ENCODE measurements at places on chromosomes 1 and 21.
A peak's percentile ranks its signal among the peaks of the same experiment; 100 is the strongest.

DNA sequence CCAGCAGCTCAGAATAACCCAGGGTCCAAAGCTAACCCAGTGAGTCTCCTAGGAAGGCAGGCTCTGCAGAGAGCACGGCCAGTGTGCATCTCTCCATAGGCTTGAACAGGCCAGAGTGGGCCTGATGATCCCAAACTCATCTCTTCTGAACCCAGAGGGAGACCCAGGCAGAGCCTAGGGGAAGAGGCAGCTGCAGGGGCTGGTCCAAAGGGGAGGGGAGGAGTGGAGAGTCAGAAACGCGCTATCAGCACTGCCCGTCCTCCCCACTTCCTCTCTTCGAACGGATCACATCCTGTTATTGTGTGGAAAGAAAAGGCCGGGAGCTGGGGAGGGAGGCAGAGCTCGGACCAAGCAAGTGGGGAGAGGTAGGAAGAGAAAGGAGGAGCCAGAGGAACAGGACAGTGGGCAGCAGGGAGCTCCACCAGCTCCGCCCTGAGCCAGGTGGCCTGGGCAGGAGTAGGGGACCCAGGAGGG is 20.2 kb downstream of the TAL1 start:
- DNase-seq: no peak

DNA sequence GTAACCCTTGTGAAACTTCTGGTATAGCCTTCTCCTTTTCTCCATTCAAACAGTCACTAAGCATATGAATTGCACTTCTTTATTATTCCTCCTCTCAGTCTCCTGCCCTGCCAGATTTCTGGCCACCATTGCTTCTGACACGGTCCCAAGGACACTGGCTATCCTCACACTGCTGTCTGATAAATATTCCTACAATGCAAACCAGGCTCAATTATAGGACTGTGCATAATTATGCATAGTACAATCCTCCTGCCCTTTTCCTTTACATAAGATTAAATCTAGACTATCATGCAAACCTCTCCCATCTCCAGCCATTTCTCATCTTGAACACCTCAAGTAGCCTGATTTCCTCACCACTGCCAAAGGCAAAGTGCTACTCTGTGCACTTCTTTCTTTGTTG is 704.3 kb upstream of the ADAMTS5 start:
- no peak for DNase-seq

- no peak for DNase-seq
These were observed 52.1 kb upstream of the SLC44A3 start for GRCh38 chr1:94768036-94768435.

DNA sequence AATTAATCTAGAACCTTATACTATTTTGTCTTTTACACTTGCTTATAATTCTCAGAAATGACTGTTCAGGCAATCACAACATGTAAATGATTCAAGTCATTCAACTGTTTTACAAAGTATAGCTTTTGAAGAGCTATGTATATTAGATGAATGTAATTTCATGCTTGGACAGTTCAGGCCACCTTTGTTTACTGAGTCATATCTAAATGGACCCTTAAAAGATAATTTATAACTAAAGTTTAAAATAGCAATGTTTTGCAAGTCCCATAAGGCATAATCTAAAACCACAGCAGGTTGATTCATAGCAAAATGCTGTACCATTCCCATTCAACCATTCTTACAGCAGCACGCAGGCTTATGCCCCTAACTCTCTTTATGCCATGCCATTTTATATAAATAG is 64.8 kb downstream of the PIK3R3 start:
- no peak for DNase-seq

DNA sequence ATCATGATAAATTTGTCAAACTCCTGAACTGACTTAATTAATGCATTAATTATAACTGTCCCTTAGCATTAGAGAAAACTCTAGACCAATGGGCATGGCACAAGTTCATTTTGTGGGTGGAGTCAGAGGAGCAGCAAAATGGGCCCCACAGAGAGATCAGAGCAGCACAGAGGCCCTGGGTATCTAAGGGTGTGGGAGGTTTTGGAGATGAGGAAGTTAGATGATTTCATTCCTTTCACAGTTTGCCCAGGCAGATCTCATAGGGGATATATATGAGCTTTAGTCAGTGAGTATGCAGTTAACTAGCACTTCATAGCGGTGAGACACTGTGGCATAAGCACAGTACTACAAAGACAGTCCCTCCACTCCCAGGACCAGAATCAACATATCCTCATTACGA is 117.3 kb downstream of the MAB21L3 start:
- DNase-seq: no peak

- peak; percentile 55 for DNase-seq
These were observed 97.8 kb downstream of the EBNA1BP2 start for GRCh38 chr1:43074244-43074643.

DNA sequence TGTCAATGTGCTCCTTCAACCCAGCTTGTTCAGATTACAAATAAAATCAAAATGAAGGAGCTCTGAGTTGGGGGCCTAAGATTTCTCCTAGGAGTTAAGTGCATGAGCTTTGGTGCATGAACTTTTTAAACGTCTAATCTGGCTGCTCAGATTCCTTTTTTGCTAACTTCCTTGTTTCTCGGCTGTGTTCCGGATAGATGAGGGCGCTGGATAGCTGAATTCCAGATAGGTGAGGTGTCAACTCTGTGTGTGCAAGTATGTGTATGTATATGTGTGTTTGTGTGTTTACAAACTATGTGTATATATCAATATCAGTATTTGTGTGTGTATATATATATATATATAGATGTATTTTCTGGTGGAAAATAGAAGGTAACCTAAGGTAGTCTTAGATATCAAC is 37.5 kb upstream of the RCAN3 start:
- DNase-seq: no peak

- no peak for DNase-seq
These were observed 32.8 kb upstream of the BACH1 start for GRCh38 chr21:29265690-29266479.

GRCh38 chr1:20993716-20994575 is 182.8 kb downstream of the EIF4G3 start:
- DNase-seq: no peak

GRCh38 chr1:1622788-1623094 is 7.4 kb downstream of the MIB2 start:
- no peak for DNase-seq

DNA sequence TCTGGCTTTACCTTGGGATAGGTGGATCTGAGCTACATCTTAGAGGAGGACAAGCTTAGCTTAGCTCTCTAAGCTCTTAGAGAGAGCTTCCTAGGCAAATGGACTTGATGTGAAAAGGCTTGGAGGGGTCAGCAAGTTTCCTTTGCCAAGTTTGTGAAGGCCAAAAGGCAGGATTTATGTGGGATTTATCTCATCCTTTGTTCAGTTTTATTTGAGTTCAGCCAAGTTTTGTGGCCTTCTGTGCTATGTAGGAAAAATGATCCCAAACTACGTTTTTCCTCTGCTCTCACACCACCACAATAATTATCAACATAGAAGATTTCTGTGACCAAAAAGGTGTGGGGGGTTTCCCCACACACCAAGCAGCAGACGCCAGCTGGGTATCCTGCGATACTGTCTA is 26.0 kb upstream of the RNF11 start:
- DNase-seq: no peak

DNA sequence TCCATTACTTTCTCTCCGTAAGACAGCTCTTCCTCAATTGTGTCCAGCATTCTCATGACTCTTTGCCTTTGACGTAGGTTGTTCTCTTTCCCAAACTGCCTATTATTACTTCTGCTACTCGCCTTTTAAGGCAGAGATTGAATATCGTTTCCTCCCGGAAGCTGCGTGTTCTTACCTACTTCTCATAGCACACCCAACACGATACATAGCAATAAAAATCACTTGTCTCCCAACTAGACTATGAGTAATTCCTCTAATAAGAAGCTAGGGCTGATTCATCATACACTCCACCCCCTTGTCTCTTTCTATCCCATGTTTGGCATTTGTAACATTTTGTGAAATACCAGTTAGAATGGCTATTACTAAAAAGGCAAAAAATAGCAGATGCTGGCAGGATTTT is 55.8 kb upstream of the SGIP1 start:
- no peak for DNase-seq

DNA sequence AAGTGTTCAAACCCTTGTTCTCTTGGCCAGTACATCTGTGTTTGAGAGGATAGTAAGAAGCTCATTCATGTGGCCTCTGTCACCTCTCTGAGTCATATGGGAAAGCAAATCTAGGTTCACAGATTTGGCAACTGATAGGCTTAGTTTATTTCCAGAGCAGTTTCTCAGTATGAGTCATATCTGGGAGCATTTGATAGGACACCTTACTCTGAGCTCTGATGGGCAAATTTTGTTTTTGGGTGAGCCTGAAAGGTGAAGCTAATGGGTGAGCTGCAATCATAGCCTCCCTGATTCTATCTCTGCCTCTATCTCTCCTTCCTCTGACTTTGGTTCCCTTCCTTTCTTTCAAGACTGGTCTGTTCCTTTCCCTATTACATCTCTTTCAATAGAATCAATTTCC is 134.4 kb downstream of the S1PR1 start:
- DNase-seq: peak; percentile 85

GRCh38 chr21:46051379-46051770 is 46.5 kb upstream of the COL6A2 start:
- no peak for DNase-seq

DNA sequence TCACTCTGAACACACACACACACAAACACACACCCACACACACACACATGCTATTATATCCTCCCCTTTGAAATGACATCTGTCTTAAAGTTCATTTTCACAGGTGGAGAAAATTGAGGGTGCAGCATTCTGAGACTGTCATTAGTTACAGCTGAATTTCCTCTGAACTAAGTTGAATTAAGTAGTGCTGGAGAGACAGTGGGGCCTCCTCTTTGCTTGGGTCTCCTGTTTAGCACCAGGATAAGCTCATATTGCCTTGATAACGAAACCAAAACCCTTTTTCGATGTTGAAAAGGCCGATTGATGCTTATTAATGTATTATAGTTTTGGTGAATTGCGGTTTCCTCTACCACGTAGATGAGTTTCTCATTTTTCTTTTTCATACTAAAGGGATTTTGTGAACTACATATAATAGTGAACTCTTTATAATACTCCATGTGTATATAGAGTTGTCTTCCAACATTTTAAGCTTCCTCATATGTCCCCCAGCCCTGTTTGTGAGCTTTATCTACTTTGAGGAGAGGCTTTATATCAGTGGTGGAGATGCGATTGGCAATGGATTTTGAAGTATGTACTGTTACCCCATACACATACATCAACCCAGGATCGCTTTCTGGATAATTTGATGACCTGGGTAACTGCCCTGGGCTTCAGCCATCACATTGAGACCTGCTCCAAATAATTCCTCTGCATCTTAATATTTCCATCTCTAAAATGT is 17.4 kb downstream of the DYNLT5 start:
- DNase-seq: peak; percentile 85

GRCh38 chr21:41945982-41946381 is 7.8 kb downstream of the C2CD2 start:
- no peak for DNase-seq
